ENCODE measurements at places on chromosomes 13 and 19.

- no peak for DNase-seq
Observed at GRCh38 chr19:16566161-16566560, 6.1 kb downstream of the SLC35E1 start.

- DNase-seq, result no peak
Observed at GRCh38 chr19:522726-523125, 8.8 kb upstream of the CDC34 start.

- no peak for DNase-seq
Observed at GRCh38 chr13:50635504-50635903, 208.0 kb downstream of the DLEU7 start.

- no peak for DNase-seq
Observed at GRCh38 chr13:108962654-108963053, 333.2 kb downstream of the MYO16 start.

DNA sequence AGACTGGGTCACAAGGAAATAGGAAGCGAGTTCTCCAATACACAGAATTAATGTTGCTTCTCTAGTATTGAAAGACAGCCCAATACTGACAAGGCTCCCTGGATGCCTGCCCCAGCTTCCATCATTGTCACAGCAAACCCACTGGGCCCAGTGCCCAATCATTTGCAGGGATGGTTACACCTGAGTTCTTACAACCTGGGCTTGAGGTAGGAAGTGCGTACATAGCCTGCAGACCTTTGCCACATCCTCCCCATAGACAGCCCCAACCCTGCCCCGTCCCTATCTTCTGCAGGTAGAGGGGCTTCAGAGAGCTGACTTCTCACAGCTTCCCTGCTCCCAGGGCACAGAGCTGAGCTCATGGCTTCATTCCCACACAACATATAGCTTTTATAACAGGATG, 108.1 kb upstream of the UBL3 start:
- peak; percentile 82 for DNase-seq

DNA sequence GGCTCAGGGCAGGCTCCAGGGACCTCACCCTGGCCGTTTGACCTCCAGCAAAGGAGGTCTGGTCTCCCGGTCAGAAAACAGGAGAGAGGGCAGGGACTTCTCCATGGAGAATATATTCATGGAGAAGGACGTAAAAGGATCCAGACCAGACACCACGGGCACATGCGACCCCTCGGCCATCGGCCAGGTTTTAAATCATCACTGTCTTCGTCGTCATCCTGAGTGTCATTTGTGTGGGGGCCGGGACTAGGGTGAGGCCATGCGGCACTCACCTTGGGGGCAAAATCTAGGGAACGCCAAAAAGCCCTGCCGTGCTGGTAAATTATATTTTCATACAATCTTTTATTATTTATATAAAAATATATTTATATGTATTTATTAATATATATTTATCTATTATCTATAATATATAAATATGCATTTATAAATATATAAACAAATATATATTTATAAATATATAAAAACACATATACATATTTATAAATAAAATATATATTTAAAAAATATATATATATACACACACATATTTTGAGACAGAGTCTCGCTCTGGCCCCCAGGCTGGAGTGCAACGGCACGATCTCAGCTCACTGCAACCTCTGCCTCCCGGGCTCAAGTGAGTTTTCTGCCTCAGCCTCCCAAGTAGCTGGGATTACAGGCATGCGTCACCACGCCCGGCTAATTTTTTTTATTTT, 75.4 kb downstream of the GADD45B start:
- DNase-seq, result no peak

DNA sequence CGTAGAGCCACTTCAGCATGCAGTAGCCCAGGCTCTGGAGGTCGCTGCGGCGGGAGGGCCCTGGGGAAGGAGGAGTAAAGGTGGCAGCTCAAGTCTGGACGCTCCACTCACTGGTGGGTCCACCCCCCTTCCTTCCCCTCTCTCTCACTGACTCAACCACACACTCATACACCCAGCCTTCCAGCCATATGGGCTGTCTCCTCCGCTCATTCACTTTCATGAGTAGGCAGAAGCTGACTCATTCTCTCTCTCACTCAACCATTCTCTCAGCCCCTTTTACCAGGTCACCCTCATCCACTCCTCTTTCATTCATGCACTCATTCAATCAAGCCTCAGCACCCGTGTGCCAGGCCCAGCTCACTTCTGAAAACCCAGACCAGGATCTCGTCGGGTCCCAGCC, 27.5 kb upstream of the SIGLEC11 start:
- DNase-seq, result no peak

DNA sequence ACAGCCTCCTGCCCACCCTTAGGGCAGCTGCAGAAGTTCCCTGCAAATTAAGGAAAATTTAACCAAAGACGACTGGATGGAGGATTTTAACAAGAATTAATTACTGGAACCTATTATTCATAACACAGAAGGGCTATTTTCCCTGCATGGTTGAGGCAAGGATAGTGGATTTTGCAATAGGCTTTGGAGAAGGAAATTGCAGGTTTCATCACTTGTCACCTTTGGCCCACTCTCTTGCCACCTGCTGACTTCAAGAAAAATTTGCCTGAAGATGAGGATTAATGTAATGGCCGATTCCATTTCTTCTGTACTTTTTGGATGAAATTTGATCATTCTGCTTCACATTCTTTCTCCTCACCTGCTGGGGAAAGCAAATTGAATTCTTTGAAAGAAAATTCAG, 261.7 kb downstream of the FGF9 start:
- no peak for DNase-seq

GRCh38 chr19:46786236-46787039, 2.0 kb downstream of the SLC1A5 start:
- DNase-seq, result peak; percentile 51

- no peak for DNase-seq
Observed at GRCh38 chr13:40502236-40502635, 164.2 kb downstream of the FOXO1 start.

GRCh38 chr19:1251330-1252220, 3.2 kb downstream of the MIDN start:
- peak; percentile 20 for DNase-seq

- DNase-seq, result no peak
Observed at GRCh38 chr19:13975870-13976269, 23.6 kb downstream of the DCAF15 start.

DNA sequence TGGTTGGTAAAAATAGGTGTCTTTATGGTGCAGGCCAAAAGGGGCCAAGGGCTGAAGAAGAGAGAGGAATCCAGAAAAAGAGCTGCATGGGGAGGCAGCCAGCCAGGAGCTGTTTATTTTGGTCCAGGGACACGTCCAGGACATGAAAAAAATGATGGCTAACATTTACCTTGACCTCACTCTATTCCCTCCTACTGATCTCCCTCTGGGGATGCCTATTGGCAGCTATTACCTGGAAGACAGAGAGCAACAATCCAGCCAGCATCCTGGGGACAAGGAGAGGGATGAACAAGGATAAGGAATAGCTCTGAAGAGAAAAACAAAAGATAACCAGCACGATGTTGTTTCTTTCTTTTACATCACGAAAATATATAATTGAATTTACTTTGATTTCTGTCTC, 1599.6 kb downstream of the SLITRK5 start:
- DNase-seq, result no peak

DNA sequence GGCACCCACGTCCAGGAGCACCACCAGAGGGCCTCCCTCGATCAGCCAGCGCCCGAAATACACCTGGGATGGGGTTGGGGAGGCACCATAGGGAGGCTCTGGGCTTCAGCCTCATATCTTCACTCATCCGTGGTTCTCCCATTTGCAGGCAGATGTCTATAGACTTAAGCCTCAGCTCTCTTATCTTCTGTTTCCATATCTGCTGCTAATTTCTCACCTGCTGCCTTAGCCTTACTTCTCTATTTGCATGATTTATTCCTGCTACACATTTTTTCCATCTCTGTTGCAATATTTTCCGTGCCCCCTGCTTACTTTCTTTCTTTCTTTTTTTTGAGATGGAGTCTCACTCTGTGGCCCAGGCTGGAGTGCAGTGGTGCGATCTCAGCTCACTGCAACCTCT, 5.8 kb downstream of the GYS1 start:
- no peak for DNase-seq

DNA sequence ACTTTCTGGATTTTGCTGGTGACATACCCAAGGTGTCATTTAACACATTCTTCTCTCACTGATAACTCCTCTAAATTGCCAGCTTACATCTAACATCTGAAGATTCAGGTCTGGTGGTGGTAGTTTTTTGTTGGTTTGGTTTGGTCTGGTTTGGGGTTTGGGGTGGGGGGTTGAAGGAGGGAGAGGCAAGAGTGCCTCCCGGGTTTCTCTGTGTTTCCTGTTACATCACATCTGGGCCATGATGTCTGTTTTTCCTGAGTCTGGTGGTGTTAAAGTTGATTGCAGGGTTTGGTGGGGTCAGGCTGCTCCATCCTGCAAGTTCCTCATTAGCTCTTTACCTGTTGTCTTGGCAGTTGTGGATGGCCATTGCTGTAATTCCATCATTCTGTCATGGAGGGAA, 155.8 kb upstream of the UBL3 start:
- no peak for DNase-seq

GRCh38 chr13:98044301-98044700, 90.8 kb downstream of the IPO5 start:
- no peak for DNase-seq

DNA sequence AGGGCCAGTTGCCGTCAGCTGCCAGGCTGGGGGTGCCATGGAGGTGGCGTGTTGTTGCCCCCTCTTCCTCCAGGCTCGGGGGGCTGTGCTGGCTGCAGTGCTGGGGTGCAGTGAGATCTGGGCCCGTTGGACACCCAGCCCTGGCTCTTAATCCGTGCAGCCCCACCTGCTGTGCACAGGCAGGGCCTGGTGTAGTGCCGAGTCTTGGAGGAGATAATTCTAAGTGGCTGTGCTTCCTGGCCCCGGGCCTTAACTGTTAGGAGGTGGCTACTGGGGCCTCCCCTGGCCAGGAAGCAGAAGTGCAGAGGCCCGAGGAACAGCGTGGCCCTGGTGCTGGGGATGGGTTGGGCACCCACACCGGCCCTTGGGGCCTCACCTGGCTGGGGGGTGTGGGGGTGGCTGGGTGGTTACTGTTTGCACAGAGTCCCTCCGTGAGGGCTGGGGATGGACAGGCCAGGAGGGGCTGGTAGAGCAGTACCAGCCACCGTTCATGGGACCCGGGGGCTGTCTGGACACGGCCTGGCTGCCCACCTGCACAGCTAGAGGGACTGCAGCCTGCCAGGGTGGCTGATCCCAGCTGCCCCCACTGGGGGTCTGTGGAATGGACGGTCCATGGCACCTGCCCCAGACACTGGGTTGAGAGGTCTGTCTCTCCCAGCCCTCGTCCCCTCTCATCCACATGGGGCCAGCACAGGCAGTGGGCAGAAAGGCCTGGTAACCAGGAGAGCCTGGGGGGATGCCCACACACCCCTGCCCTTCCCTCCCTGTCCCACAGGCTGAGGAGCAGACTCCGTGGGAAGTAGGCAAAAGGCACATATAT, 3.3 kb downstream of the GPX4 start:
- no peak for DNase-seq

DNA sequence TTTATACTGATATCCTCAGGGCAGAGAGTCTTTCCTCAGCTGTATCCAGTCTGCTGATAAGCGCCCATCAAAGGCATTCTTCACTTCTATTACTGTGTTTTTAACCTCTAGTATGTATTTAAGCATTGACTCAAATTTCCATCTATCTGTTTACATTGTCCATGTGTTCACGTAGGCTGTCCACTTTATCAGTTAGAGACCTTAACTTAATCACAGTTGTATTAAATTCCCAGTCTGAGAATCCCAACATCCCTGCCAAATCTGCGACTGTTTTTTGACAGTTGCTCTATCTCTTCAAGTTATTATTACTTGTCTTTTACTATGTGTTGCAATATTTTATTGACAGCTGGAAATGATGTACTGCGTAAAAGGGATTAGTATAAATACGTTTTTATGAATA, 1613.7 kb upstream of the MIR17HG start:
- DNase-seq, result no peak

GRCh38 chr13:30869491-30869890, 36.6 kb upstream of the MEDAG start:
- no peak for DNase-seq

GRCh38 chr13:91058066-91058465, 289.4 kb upstream of the MIR17HG start:
- DNase-seq, result no peak

GRCh38 chr13:32247887-32248286, 67.3 kb downstream of the ZAR1L start:
- no peak for DNase-seq

Data from DMS79 treated with DMSO at 0.1 percent for 48 hours (cell line).